ENCODE measurements at places on chromosomes 7 and 10.
A peak's percentile ranks its signal among the peaks of the same experiment; 100 is the strongest.

DNA sequence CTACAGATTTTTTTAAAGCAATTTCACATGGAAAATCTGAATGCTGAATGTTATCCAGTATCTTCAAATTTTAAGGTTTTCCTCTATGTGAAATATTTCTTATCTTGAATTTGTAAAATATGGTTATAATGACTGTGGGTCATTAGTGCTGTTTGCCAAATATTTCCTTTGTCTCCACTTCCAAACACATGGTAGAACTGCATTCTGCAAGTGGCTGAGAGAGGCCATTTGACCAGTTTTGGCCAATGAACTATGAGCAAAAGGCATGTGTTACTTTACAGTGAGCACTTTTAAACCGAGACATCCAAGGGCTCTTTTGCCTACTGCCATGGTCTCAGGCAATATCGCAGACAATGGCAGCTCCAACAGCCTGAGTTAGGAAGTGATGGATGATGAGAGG is 117.2 kb upstream of the RSU1 start:
- no peak for DNase-seq

DNA sequence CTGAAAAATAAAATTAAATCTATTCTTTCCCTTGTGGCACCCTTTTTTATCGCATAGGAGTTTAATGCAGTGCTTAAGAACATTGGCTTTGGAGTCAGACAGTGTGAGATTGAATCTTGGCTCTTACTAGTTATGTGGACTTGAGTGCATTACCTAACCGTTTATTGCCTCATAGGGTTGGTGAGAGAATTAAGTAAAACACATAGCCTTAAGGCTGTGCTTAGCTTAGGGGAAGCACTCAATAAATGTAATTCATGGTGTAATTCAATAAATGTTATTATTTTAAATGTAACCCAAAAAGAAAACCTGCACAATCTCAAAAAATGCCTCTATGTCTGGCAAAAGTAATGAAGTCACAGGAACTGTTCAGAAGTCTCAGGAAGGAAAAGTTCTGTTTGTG is 2.7 kb downstream of the STK17A start:
- no peak for DNase-seq

- no peak for DNase-seq
Measured at GRCh38 chr7:92767437-92767836, 68.9 kb downstream of the CDK6 start.

- no peak for DNase-seq
Measured at GRCh38 chr7:29255199-29255878, 60.8 kb downstream of the CHN2 start.

DNA sequence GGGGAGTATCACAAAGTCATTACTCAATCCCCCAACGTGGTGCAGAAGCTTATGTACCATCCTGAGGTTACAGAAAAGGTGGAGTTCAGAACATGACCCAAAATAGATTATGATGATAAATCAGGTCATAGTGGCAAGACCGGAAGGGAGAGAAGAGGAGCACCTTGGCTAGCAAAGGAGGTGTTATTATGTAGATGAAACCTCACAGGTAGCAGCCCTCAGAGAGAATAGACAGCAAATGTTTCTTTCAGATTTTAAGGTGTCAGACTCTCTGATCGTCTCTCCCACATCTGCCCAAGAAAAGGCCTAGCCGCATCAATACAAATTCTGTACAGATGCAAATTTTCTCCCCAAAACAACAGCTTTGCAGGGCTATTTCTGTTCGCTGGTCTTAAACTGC is 88.3 kb upstream of the SEMA3D start:
- no peak for DNase-seq

DNA sequence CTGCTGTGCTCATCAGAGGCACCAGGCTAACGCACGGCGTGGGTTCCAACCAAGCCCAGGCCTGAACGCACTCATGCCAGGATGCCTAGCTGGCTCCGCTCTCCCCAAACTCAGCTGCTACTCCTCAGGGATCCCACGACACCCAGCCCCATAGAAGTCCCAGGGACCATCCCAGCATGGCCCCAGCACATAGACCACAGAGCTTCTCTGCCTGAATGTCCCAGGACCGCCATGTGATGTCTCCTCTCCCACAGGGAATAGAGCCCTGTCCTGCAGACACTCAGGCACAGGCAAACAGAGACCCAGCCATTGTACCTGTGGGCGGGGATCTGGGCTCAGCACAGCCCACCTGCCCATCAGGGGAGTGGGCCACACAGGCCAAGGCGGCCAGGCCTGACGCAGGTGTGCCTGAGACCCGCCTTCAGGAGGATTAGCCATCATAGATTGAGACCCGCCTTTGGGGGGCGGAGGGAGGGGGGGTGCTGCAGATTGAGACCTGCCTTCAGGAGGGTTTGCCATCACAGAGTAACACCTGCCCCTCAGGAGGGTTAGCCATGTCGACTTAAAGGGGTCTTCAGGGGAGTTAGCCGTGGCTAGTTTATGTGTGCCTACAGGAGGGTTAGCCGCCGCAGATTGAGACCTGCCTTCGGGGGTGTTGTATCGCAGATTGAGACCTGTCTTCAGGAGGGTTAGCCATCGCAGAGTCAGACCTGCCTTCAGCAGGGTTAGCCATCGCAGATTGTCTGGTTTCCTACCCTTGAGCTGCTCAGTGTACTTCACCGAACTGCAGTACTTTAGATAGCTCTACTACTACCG is 29.0 kb downstream of the RASGEF1A start:
- no peak for DNase-seq

GRCh38 chr10:108323274-108323798 is 1158.8 kb upstream of the SORCS1 start:
- DNase-seq: peak; percentile 74

GRCh38 chr10:27911011-27911410 is 87.9 kb downstream of the ODAD2 start:
- no peak for DNase-seq

DNA sequence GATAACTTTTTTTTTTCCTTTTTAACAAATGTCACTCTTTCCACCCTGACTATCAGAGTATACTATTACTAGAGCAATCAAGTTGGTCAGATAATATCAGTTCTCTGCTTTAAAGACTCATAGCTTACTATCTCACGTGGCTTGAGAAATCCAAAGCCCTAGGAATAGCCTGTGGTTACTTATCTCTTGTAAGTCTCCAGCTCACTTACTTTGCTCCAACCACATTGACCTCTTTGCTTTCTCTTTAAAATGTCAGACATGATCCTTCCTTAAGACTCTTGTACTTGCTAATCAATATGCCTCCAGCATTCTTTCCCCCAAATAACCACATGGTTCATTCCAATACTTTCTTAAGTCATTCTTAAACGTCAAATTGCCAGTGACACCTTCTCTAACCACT is 1292.2 kb downstream of the REEP3 start:
- DNase-seq: no peak

GRCh38 chr7:130366564-130366963 is 13.7 kb upstream of the CPA1 start:
- no peak for DNase-seq

DNA sequence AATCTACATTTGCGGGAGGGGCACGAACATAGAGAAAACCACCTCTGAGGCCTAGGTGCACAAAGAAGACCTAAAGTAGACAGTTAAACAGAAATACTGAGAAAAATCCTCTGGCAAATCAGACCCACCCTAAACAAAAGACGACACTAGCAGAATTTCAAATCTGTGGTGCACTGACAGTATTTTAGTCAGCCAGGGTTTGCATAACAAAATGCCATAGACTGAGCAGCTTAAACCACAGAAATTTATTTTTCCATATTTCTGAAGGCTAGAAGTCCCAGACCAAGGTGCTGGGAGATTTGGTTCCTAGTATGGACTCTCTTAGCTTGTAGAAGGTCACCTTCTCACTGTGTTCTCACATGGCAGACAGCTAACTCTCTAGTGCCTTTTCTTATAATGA is 26.3 kb downstream of the IPMK start:
- DNase-seq: no peak

- no peak for DNase-seq
Measured at GRCh38 chr10:123270221-123270620, 116.0 kb downstream of the BUB3 start.
